GM23248 (cell line): ENCODE measurements at places on chromosomes 4 and X.

- DNase-seq: peak; percentile 26
Observed at GRCh38 chr4:122703868-122704267, 28.6 kb upstream of the BBS12 start.

DNA sequence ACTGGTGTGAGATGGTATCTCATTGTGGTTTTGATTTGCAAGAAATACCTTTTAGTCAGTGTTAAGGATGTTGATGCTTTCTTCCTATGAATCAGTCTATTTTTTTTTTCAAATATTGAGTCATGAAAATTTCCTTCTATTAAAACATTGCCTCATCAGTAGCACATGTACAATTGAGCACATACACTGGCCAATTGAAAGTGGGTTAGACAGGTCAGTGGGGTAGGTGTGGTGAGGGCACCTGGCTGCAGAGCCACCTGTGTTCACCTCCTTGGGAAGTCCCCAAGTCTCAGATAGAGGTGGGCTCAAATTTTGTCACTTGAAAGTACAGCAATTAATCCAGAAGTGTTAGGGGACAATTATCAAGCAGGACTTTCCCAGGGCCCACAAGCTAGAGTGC lies 243.7 kb downstream of the SPRY1 start:
- peak; percentile 73 for DNase-seq

DNA sequence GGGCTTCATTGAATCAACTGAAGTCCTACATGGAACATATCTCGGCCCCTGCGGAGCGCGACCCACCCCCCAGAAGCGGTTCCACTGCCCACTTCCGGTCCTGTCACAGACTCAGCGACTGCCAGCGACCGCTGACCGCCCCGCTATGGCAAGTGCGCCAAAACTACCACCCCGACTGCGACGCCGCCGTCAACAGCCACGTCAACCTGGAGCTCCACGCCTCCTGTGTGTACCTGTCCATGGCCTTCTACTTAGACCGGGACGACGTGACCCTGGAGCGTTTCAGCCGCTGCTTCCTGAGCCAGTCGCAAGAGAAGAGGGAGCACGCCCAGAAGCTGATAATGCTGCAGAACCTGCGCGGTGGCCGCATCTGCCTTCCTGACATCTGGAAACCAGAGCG lies 14.8 kb upstream of the FAM47A start:
- no peak for DNase-seq

DNA sequence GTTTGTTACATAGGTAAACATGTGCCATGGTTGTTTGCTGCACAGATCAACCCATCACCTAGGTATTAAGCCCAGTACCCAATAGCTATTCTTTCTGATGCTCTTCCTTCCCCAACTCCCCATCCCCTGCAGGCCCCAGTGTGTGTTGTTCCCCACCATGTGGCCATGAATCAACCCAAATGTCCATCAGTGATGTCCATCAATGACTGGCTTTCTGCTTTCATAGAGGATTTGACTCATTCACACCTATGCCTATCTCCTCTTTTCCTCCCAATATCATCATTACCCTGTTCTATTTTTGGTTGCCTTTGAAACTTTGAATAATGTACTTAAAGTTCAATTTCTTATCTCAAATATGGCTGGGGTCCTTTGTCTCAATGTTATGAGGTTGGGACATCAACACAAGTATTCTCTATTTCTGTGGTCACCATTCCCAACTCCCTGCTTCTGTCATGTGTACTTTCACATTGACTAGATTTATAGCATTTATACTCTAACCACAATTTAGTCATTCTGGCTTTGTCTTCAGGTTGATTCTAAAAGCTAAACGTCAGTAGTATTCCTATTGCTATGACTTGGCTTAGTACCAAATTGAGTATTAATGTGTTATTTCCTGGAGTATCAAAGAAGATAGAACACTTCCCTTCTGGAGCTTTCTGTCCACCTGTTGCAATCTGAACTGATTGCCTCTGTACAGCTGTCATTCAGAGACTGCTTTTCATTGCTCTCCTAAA lies 107.2 kb downstream of the TAB3 start:
- DNase-seq: no peak

DNA sequence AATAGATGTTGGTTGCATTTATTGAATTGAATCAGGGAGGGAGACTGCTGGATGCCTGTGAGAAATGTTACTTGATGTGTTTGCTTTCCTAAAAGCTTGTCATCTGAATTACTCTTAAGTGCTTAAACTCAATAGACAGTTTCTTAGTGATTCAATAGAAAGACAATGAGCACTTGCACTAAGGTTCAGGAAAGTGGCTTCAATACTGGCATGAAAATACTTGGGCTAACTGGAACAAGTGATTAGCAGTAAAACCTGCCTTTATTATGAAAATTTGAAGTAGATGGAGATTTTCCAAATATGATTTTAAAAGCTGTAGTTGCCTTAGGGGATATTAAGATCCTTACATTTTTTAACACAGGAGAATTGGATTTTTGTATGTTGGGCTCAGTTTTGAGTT lies 123.3 kb downstream of the RNF150 start:
- DNase-seq: no peak

- DNase-seq: no peak
Observed at GRCh38 chrX:106599411-106599810, 12.4 kb upstream of the RADX start.

GRCh38 chr4:171602638-171603355 lies 210.4 kb upstream of the GALNTL6 start:
- no peak for DNase-seq

DNA sequence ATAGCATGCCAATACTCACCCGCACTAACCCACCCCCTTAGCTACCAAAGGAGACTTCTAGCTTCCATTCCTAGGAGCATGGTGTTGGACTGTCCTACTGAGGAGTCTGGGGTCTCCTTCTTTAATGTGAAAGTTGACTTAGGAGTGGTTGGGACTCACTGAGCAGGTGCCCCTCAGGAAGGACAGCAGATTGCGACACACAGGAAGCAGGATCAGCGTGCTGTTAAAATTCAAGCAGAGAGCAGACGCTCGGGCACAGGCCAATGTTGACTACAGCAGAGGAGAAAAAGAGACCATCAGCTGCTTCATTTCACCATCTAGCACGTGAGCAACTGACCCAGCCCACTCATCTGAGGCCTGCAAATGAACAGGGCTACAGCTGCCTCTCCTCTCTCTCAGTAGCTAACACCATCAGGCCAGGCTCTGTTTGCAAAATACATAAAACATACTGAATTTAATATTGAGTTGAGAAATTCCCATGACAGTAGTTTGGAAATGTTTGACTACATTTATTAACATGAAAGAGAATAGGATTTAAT lies 10.8 kb downstream of the NOX1 start:
- DNase-seq: no peak

GRCh38 chrX:45566456-45566855 lies 365.8 kb upstream of the DIPK2B start:
- no peak for DNase-seq

GRCh38 chrX:40011322-40012038 lies 86.3 kb downstream of the BCOR start:
- no peak for DNase-seq
